ENCODE measurements at places on chromosomes 12 and 14. TPM values are rescaled to one million over a fixed set of nuclear protein-coding genes. Genes with fewer than 3 reads are reported as not detected.

GRCh38 chr14:33282331-33283230 lies 343.9 kb downstream of the NPAS3 start:
- DNase-seq, result no peak

- no peak for DNase-seq
These were observed 85.0 kb downstream of the PTGER2 start for GRCh38 chr14:52399104-52399503.

- DNase-seq, result no peak
These were observed 1094.4 kb downstream of the BCL11B start for GRCh38 chr14:98177551-98177950.

GRCh38 chr12:89882050-89882449 lies 173.4 kb upstream of the ATP2B1 start:
- peak; percentile 58 for DNase-seq

DNA sequence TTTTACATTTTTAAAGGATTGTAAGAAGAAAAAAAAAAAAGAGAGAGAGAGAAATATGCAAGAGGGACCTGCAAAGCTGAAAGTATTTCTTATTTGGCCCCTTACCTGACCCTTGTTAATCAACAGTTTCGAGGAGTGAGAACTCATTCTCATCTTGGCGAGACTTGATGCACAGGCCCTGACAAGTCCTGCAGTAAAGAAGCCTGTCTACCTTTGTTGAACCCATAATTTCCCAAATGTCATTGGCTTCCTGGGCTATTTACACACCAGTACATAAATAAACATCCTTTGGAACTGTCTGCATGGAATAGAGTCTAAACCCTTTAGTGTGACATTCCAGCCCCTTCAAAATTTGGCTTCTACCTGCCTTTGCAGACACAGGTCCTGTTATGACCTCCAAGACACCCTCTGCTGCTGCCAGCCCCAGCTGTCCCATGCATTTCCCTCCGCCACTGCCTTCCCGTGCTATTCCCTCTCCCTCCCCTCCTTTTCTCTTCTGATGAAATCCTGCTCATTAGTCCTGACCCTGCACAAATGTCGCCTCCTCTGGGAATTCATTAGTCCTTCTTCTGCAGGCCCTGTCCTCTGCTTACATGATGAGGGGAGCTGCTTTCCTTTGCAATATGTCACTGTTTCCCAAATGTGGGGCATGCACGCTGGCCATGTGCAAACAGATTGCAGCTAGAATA lies 35.1 kb downstream of the MYL2 start:
- DNase-seq, result no peak

DNA sequence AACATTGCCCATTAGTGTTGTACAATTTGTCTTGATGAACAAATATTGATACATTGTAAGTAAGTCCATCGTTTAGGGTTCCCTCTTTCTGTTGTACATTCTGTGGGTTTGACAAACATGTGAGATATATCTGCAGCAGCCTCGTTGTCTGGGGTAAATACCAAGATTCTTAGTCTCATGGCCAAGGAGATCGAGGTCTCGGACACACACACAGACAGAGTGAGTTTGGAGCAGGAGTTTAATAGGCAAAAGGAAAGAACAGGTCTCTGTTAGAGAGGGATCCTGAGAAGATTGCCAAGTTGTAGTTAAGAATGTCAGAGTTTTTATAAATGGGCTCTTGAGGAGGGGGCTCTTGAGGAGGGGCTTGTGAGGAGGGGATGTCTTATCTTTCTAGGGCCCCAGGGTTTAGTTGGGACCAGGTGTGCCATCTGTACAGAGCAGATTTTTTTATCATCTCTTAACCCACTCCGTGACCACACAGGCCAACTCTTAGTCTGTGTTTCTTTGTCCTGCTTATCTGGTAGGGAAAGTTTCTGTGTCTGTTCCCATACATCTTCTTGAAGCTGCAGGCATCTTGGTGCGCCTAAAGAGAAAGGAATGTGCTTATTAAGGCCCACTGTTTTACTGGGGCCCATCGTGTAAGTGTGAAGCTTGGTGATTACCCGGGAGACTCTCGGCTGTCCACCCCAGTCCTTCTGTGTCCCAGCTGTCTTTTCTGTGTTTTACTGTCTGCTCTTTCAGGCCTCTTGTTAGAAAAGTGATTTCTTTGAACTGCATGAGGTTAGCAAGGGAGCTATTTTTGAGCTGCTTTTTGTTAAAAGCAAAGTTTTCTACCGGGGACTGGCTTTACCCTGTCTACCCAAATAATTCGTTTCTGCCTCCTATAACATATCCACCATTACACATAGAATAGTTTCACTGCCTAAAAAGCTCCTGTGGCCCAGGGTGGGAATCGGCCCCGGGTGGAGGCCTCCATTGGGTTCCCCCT lies 22.4 kb upstream of the CLEC2D start:
- no peak for DNase-seq

- DNase-seq, result no peak
These were observed 39.8 kb downstream of the IFNG start for GRCh38 chr12:68119724-68120211.

- no peak for DNase-seq
These were observed 7.1 kb downstream of the NUAK1 start for GRCh38 chr12:106131676-106132075.

- no peak for DNase-seq
These were observed 231.3 kb upstream of the AMIGO2 start for GRCh38 chr12:47311010-47311409.

DNA sequence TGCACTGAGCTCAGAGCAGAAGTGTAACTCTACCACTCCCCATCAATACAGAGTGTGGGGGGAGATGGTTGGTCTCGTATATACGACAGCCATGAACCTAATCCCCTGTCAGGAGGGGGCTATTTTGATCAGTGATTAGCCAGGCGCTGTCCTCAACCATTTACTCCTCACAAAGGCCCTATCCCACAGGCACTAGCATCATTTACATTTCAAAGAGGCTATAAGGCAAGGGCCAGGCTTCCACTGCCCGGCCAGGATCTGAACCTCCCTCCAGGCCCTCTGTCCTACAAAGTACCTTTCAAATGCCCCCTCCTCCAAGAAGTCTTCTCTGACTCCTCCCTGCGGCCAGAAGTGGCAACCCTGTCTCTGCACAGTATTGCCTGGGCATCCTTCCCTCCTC lies 74.7 kb downstream of the ITPK1 start:
- DNase-seq, result no peak

GRCh38 chr12:15859116-15859515 lies 23.1 kb upstream of the STRAP start:
- no peak for DNase-seq

- no peak for DNase-seq
These were observed 117.1 kb downstream of the RTN1 start for GRCh38 chr14:59753512-59753911.

- DNase-seq, result no peak
These were observed 76.3 kb upstream of the FUT8 start for GRCh38 chr14:65336191-65336591.

GRCh38 chr12:77382096-77382742 lies 316.9 kb upstream of the E2F7 start:
- DNase-seq, result no peak

DNA sequence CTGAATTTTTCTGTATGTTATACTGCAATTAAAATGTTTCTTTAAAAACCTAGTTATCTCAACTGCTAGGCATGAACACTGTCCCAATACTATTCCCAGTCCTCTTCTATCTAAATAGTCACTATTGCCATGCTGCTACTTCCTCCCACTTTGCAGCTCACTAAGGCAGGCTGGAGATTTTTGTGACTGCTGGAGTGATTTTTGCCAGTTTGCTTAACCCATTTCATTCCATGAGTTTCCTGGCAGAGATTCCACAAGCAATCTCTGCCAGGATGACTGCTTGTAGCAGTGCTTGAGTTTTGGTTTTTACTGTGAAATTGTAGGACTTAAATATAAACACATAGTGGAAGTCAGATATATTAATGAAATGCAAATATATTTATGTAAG lies 80.8 kb downstream of the BHLHE41 start:
- no peak for DNase-seq

DNA sequence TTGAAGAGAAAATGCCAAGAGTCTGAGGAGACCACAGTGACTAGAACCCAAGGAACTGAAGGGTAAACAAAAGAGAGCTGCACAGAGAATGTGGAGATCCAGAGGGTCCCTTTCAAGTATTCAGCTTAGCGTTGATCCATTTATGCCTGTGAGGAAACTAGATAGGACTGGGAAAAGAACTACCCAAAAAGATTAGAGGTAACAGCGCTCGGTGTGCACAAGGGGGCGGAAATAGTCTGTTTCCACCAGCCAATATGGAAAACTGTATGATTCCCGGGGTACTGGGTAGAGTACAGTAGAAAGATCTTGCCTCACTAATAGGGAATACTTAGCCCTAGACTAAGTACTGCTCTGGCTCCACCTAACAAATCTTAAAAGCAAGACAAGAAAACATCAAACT lies 135.5 kb downstream of the DPF3 start:
- DNase-seq, result no peak

DNA sequence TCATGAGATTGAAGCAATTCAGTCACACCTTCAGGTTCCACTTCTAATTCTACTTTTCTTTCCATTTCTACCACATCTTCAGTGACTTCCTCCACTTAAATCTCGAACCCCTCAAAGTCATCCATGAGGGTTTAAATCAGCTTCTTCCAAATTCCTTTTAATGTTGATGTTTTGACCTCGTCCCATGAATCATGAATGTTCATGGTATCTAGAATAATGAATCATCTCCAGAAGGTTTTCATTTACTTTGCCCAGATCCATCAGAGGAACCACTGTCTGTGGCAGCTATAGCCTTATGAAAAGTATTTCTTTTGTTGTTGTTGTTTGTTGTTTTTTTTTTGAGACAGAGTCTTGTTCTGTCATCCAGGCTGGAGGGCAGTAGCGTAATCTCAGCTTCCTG lies 7.6 kb downstream of the RXYLT1 start:
- no peak for DNase-seq

DNA sequence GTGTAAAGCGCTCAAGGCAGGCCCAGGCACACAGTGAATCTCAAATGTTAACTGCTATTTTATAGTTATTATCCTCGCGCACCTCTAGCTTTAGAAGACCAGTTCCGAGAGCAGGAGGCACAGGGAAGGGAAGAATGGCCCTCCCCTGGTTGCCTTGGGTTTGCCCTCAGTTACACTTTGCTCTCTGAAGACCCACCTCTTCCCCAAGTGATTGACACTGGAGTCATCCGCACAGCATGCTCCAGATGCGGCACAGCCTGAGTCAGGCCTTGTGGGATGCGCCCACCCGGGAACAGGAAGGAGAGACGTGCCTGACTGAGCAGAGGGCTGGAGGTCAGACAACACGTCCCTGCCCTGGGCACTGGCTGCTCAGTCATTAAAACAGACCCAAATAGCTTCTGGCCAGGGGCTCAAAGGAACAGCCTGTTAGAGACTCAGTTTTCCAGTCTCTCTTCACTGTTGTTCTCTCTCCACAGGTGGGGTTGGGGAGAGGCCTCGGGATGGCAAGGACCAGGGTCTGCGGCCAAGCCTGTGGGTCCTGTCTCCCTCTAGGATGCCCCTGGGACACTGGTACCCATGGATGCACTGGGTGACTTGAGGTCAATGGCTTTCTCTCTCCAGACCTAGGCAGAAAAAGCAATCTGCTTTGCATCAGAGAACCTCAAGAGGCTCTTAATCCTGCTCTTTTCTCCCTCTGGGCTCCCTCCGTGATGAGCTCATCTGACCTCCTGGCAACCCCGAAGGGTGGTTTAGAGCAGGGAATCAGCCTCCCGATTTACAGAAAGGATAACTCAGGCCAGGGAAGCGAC lies 13.6 kb upstream of the MLXIP start:
- DNase-seq, result no peak

DNA sequence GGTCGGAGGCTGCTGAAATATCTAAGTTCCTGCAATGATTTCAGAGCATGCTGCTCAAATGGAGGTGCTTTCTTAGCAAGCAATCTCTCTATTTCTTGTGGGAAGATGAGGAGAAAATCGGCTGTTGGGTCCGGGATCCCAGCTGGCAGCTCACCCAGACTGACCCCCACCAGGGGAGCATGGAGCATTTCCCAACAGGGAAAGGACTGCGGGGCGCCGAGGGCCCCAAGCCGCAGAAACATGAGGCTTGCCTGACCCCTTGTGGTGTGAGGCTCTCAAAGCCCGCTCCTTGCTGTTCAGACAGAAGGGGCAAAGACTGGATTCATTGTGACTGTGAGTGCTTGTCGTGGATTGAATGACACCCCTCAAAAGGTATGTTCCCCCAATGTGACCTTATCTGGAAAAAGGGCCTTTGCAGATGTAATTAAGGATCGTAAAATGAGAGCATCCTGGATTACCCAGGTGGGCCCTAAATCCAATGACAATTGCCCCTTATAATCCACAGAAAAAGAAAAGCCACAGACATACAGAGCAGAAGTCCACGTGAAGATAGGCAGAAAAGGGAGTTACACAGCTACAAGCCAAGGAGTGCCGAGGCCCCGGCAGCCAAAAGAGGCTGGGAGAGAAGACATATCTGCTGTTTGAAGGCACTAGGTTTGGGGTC lies 116.3 kb upstream of the VASH1 start:
- DNase-seq, result no peak

DNA sequence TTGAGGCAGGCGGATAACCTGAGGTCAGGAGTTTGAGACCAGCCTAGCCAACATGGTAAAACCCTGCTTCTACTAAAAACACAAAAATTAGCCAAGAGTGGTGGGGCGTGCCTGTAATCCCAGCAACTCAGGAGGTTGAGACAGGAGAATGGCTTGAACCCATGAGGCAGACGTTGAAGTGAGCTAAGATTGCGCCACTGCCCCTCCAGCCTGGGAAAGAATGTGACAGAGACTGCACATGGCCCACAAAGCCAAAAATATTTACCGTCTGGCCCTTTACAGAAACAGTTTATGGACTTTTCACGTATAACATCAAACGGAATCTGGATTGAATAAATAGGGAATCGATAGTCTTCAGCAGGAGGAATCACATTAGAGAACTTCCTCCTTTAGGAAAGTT lies 3.5 kb downstream of the RSRC2 start:
- DNase-seq, result no peak

FBXL14 gene
- total RNA-seq, result 33.9 TPM

AKAP6 gene
- total RNA-seq, result 2.8 TPM

FGF23 gene
- not detected for total RNA-seq

AP5M1 gene
- 53.6 TPM for total RNA-seq

PIK3C2G gene
- total RNA-seq, result not detected

KCNMB4 gene
- total RNA-seq, result 0.80 TPM

ANKS1B gene
- not detected for total RNA-seq

CFAP251 gene
- 1.6 TPM for total RNA-seq

ALG10B gene
- 13.0 TPM for total RNA-seq

DACT1 gene
- 2.7 TPM for total RNA-seq

C12orf54 gene
- total RNA-seq, result not detected

HAL gene
- 5.9 TPM for total RNA-seq

PLEKHD1 gene
- 0.12 TPM for total RNA-seq

SLC38A4 gene
- not detected for total RNA-seq
